H9 (cell line): ENCODE measurements at places on chromosomes 5 and 9.
A peak's percentile ranks its signal among the peaks of the same experiment; 100 is the strongest.

- no peak for DNase-seq
Measured at GRCh38 chr5:129830288-129830687, 74.0 kb upstream of the CHSY3 start.

DNA sequence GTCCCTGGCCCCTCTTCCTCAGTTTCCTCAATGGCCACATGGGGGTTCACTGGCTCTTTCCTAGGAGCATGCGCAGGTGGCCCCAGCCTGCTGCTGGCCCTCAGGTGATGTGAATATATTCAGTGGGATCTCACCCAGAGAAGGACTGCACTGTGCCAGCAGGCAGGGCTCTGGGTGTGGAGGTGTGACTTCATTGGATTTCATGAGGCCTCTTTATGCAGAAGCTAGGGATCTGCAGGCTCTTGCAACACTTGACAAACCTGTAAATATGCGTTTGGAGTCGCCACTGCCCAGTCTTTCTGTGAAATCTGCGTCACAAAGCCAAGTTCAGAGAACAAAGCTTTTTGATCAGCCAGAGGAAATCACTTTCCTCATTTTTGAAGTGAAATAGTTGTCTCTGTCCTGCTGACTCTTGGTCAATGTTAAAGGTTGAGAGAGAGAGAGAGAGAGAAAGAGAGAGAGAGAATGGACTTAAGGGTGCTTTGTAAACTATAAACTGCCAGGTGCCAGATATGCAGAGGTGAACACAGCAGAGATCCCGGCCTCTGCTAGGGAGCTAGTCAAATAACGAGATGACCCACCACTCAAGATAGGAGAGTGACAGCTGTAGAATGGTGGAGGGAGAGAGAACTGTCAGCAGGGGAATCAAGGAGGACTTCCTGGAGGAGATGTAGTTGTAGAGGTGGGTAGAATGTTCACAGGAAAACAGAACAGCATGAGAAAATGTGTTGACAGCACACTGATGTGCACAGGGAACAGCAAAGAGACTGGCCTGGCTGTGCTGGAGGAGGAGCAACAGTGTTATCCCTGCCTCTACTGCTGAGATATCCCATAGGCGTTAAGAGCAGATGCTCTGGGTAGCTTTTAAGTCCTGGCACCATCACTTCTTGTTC, 167.0 kb upstream of the ZNF618 start:
- DNase-seq, result peak; percentile 38

GRCh38 chr5:163269624-163270023, 167.8 kb upstream of the CCNG1 start:
- DNase-seq, result no peak

DNA sequence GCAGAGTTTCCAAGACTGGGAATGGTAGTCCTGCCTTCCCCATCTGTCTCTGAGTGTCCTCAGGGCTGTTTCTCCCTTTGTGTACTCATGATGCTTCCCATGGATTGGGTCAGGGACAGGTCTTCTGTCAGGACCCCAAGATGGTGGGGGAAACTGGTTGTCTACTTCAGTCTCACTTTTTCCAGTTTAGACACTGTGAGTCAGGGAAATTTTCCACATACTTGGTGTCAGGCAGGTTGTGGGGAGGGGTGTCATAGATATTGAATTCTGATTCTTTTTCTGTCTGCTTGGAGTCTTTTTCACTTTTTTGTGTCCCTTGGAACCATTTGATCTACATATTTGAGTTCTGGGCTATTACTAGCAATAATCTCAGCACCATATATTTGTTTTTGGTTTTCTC, 10.3 kb downstream of the POLK start:
- no peak for DNase-seq
